ENCODE measurements at places on chromosomes 1 and 21. TPM values are rescaled to one million over a fixed set of nuclear protein-coding genes. Genes with fewer than 3 reads are reported as not detected.

GRCh38 chr1:201624741-201625225, 85.9 kb downstream of the NAV1 start:
- DNase-seq: no peak

GRCh38 chr1:6300342-6301048, 39.6 kb upstream of the GPR153 start:
- DNase-seq: peak; percentile 37

The CD34 gene
- polyA plus RNA-seq: 0.07 TPM

- DNase-seq: no peak
These were observed 119.2 kb upstream of the IPO9 start for GRCh38 chr1:201709564-201710295.

DNA sequence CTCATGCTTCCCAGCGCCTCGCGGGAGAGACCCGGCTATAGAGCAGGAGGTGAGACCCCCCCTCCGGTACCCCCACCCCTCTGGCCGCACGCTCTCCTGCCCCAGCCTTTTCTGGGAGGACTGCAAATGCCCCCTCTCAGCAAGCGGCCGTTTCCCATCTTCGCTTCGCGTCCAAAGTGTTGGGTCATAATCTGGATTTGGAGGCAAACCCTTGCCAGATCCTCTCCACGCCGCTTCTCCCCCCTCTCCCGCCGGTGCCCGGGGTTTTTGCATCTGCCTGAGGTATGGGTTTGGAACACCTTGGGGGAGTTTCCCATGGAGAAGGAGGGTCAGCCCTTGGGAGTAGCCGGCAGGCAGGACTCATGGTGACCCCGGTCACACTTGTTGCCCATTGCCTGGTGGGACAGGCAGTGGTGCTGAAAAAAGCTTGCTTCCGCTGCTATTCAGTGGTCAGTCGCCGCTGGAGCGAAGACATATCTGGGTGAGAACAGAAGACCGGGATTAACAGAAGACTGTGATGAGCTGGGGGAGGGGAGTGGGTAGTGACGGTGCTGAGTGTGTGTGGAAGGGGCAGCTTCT, 935 bp downstream of the KCNK2 start:
- DNase-seq: no peak

Data from foreskin keratinocyte (primary cell).